ENCODE measurements at places on chromosomes 6 and 20.

GRCh38 chr6:110326609-110327008, 31.5 kb downstream of the METTL24 start:
- no peak for DNase-seq

DNA sequence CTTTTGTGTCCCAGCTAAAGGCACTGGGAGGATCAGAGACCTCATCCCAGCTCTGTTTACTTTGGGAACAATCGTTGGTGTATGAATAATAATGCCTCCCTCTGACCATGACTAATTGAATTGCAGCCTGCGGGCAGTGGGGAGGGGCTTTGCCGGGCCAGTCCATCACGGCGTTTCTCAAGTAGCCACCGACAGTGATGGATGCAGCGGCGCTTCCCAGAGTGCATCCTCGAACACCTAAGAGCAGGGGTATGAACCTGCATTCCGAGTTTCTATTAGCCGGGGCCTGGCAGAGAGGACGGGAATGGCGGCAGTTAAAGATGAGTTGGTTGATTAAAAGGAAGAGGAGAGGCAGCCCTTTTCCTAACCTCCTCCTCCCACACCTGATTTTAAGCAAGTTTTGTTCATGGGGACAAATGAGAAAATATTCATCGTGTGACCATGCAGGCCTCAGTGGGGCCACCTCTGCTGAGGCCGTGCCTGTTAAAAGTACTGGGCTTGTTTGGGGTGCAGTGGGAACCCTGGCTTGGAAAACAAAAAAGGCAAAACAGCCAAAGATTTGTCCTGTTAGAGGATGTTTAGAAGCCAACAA, 154.1 kb downstream of the FOXA2 start:
- no peak for DNase-seq

DNA sequence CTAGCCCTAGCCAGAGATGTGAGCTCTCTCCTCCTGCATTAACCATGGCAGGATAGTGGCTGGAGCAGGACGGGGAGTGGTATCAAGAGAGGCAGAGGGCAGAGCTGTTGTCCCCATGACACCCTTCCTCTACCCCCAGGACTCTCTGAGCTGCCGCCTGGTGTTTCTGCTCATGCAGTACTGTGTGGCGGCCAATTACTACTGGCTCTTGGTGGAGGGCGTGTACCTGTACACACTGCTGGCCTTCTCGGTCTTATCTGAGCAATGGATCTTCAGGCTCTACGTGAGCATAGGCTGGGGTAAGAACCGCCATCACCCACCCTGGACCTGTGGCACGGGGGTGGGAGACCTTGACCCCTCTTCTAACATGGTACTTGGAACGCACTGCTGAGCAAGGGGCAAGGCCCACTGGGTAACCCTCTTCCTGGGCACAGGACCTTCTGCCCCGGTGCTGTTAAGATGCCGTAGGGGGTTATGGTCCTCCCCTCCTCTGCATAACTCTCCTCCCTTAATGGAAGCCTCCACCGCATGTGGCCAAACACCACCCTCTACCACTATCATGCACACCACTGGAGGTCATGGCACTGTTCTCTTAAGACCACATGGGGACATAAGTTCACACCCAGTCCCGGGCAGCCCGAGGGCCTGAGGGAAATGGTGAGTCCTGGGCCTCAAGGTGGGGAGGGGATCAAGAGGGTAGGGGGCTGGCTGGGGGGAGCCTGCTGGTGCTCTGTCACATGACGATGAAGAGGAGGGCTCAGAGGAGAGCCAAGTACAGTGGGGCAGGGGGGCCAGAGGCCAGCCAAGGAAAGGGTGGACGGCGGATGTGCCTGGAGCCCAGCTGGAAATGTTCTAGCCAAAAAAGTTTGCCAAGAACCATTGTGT, 25.1 kb downstream of the GLP1R start:
- no peak for DNase-seq

- DNase-seq, result no peak
These were observed 381 bp upstream of the PEX7 start for GRCh38 chr6:136822046-136822375.

- DNase-seq, result no peak
These were observed 57.8 kb downstream of the PHACTR3 start for GRCh38 chr20:59662161-59662560.

DNA sequence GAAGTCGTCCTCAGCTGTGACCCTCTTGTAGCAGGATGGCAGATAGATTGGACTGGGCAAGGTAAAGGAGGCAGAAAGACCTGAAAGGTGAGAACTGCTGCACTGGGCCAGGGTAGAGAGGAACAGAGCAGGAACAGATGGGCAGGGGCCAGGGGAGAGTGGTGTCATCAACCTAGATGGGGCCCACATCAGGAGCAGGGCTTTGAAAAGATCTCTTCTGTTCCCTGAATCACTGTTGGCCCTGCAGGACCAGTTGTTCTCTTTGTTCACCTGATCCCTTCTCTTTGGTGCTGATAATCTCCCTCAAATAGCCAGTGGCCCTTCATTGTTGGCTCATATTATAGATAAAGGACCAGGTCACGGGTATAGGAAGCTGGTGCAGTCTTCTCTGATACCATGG, 59.9 kb downstream of the DTD1 start:
- DNase-seq, result no peak

DNA sequence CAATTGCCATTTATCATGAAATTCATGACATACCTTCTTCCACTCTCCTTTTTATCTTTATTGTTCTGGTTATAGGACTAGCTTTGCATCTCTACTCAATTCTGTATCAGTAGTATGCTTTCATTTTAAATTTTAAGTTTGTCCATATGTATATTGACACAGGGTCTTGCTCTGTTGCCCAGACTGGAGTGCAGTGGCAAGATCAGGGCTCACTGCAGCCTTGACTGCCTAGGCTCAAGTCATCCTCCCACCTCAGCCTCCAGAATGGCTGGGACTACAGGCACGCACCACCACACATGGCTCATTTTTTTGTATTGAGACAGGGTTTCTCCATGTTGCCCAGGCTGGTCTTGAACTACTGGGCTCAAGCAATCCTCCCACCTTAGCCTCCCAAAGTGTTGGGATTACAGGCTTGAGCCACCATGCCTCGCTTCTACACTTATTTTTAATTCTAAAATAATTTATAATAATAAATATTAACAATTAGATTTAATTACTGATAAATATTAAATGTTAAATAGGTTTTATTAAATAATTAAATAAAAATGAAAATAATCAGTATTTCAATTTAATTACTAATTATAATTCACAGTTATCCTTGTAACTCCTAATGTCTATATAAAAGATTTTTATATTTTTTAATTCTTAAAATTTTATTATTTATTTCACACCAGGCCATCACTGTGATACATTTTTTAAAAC, 27.7 kb downstream of the TRIM38 start:
- no peak for DNase-seq

DNA sequence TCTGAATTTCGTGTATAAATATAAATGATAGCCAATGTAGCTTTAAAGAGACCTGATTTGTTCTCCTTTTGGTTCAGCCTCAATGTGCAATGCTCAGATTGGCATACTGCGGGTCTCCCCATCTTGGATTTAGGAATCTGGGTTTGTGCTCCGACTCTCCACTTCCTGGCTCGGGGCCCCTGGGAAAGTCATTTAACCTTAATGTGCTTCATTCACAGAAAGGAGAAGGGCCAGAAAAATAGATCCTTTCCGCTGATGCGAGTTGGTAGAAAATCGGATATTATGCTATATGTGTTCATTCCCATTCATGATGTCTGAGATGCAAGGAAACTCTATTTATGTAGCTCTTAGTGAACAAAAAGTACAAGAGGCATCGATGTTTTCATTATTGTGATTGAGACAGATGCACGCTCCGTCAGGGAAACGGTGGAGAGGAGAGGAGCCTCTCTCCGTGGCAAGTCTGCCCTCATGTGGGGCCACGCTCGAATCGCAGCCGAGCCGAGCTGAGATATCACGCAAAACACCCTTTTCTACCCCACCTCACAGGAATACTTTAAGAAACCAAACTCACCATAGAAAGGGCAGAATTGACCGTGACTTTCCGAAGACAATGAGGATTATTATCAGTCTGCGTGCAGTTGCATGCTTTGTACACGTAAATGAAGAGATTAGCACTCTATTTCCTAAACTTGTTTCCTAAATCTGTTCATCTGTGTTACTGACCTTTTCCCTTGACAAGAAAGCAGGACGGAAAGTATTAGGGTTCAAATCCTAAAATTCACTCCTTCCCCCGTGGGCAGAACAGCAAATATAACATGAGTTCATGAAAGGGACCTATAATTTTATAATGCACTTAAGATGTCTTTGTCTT, 136.6 kb downstream of the COL9A1 start:
- DNase-seq, result no peak

GRCh38 chr6:52564856-52565255, 12.0 kb downstream of the TRAM2 start:
- no peak for DNase-seq

Measured in SK-N-MC (cell line).